Activated T-helper 2 cell treated with anti-CD3 and anti-CD28 coated beads, Interferon-gamma antibody, Interleukin-2, Interleukin-4, amounts not matched to agents 10 μg/mL and 5 μg/mL and 100 μg/mL, durations not matched to agents 14 hours and 24 hours and 36 hours (primary cell): ENCODE measurements at places on chromosomes 5 and 9. TPM values are rescaled to one million over a fixed set of nuclear protein-coding genes. Genes with fewer than 3 reads are reported as not detected.

ELP1 gene
- 31.7 and 32.7 TPM in 2 replicates for total RNA-seq

RNF130 gene
- total RNA-seq = 10.0 and 10.3 TPM in 2 replicates

- DNase-seq = no peak
Observed at GRCh38 chr5:29897916-29898315, 1295.6 kb upstream of the CDH6 start.

DNA sequence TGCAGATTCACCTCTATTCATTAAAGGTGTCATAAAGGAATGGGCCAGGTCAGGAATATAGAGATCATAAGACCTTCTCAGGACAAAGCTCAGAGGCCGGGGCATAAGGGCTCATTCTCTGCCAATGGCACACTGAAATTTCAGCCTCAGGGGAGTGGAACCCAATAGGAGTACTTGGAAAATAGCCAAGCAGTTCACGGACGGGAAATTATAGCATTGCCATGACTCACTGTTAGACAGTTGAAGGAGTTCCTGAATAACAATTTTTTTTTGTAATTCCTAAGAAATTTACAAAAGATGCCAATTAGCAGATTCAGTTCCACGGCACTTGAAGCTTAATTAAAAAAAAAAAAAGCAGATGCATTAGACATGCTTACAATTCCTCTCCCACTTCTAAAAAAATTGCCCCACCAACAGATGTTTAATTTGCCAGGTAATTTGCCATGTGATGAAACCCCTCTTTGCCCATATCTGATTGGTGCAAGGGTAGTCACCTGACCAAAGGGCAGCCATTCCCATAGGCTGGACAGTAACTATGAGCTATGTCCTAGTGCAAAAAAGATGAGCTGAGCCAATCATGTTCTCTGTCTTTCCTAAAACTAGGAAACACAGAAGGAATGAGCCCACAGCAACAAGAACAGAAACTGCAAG lies 58.6 kb downstream of the PTCD2 start:
- DNase-seq = no peak

- DNase-seq = no peak
Observed at GRCh38 chr5:145244251-145244650, 590.9 kb downstream of the PRELID2 start.

GRCh38 chr5:88515881-88516819 lies 247.5 kb upstream of the TMEM161B start:
- no peak for DNase-seq

DNA sequence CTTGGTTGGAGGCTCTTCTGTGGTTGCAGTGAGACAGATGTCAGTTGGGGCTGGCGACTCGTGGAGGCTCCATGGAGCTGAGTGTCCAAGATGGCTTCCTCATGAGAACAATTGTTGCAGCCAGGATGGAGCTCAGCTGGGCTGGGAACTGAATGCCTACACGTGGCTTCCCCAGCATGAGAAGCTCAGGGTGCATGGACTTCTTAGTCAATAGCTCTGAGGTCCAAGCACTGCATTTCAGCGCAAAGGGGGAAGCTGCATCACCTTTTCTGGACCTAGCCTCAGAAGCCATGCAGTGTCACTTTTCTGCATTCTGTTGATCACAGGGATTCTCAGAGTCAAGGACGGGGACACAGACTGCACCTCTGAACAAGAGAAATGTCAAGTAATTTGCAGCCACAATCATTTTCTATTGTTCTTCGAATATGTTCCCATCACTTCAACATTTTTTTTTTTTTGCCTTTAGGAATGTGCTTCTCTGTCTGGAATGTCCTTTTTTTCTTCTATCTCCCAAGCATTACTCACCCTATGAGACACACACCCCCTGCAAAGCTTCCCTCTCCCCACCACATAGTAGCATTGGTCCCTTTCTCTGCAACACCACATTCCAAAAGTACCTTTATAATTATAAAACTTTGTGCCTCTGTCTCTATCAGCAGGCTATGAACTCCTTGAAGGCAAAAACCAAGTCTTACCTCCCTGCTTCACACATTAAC lies 57.5 kb upstream of the STK32A start:
- DNase-seq = no peak

GRCh38 chr9:89022001-89022759 lies 30.9 kb downstream of the S1PR3 start:
- DNase-seq = no peak

DNA sequence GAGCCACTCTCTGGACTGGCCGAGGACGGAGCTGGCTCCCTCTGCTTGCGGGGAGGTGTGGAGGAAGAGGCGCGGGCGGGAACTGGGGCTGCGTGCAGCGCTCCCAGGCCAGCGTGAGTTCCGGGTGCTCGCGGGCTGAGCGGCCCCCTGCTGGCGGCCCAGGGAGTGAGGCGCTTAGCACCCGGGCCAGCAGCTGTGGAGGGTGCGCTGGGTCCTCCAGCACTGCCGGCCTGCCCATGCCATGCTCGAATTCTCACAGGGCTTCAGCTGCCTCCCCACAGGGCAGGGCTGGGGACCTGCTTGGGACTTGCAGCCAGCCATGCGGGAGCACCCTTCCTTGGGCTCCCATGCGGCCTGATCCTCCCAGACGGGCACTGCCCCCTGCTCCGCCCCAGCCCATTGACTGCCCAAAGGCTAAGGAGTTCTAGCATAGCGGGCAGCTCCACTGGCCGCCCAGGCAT lies 416.9 kb downstream of the MRPS30 start:
- DNase-seq = no peak

- no peak for DNase-seq
Observed at GRCh38 chr9:72354704-72355103, 10.3 kb downstream of the ZFAND5 start.
